ENCODE measurements at places on chromosomes 16 and 17. TPM values are rescaled to one million over a fixed set of nuclear protein-coding genes. Genes with fewer than 3 reads are reported as not detected.

The GLIS2 gene
- total RNA-seq = 0.80 TPM

The ELMO3 gene
- total RNA-seq = 0.61 TPM

The MEOX1 gene
- total RNA-seq = 87.4 TPM

The CCDC92B gene
- 0.31 TPM for total RNA-seq

The G6PC1 gene
- total RNA-seq = not detected

The YPEL2 gene
- total RNA-seq = 7.6 TPM

The CACNA1H gene
- total RNA-seq = 21.8 TPM

The CTRL gene
- 0.18 TPM for total RNA-seq

The CDK5RAP3 gene
- 129 TPM for total RNA-seq

The PRRT2 gene
- total RNA-seq = 6.2 TPM

The HBM gene
- not detected for total RNA-seq

The MARVELD3 gene
- total RNA-seq = 3.6 TPM

The CHST5 gene
- 0.12 TPM for total RNA-seq

The ENPP7 gene
- total RNA-seq = not detected
